ENCODE measurements at places on chromosomes 6 and 20.

- H3K27me3 ChIP-seq, result no peaks in the 10 kb centered on the region
- no peak overlapping the region for H3K4me3 ChIP-seq
- no peaks in the 10 kb centered on the region for H3K36me3 ChIP-seq
- no peak for DNase-seq
- no peaks in the 10 kb centered on the region for H3K4me1 ChIP-seq
Observed at GRCh38 chr6:145012039-145012662, 723.2 kb downstream of the EPM2A start.

- no peak overlapping the region for H3K27ac ChIP-seq
- no peaks in the 10 kb centered on the region for H3K27me3 ChIP-seq
- H3K4me1 ChIP-seq, result no peaks in the 10 kb centered on the region
Observed at GRCh38 chr6:167287513-167288048, 3.5 kb upstream of the UNC93A start.

DNA sequence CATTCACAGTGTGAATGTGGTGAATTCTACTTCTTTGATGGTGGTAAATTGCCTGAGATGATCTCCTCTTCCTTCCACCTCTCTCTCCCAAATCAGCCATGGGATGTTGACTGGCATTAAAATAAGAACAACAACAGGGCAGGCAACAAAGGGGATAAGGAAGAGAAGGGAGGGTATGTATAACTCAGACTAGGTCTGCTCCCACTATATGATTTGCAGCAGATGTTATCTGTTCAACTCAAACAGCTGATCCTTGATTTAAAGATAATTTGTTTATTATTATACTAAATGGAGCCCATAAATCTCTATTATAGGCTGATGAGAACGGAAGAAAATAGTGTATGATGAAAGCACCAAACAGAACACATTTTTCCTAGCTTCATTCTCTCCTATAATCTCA lies 262.0 kb downstream of the BTBD3 start:
- H3K27ac ChIP-seq, result no peak overlapping the region
- no peak for DNase-seq
- no peak overlapping the region for H3K4me3 ChIP-seq
- no peaks in the 10 kb centered on the region for H3K27me3 ChIP-seq

DNA sequence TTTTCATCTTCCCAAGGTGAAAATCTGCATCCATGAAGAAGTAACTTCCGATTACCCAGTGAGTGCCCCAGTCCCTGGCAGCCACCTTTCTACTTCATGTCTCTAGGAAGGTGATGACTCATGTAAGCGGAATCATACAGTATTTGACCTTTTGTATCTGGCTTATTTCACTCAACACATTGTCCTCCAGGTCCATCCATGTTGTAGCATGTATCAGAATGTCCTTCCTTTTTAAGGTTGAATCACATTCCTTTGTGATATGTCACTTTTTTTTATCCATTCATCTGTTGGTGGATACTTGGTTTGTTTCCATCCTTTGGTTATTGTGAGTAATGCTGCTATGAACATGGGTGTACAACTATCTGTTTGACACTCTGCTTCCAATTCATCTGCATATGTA lies 176.3 kb upstream of the CDYL start:
- no peak overlapping the region for H3K27ac ChIP-seq
- no peak overlapping the region for H3K4me3 ChIP-seq
- no peak for DNase-seq

- H3K27me3 ChIP-seq, result peaks cover 8% of the 10 kb centered on the region
- no peak overlapping the region for H3K27ac ChIP-seq
Observed at GRCh38 chr20:57934007-57934805, 224.4 kb upstream of the PMEPA1 start.
